Posterior cingulate gyrus (tissue), 11 donors: ENCODE measurements at places on chromosomes 3 and 15.

GRCh38 chr3:114213627-114214541 is 23.5 kb downstream of the ZNF80 start:
- DNase-seq, result no peak

GRCh38 chr3:165636684-165637015 is 200.6 kb downstream of the BCHE start:
- no peak for DNase-seq

DNA sequence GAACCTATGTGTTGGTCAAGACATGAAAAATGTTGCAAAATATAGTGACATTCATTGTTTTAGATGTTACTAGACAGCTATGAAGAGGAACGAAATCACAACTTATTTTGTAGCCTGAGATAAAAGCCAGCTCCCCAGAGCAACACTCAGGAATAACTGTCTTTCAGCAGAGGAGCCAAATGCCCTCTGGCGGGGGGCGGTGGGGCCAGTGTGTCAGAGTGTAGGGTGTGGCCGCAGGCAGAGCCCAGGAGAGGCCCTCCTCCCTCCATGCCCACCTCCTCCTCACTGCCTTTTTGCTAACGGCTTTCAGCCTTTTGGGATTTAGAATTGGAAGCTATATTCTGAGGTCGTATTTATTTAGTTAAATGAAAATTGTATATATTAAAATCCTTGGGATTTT is 16.9 kb downstream of the APOD start:
- no peak for DNase-seq

DNA sequence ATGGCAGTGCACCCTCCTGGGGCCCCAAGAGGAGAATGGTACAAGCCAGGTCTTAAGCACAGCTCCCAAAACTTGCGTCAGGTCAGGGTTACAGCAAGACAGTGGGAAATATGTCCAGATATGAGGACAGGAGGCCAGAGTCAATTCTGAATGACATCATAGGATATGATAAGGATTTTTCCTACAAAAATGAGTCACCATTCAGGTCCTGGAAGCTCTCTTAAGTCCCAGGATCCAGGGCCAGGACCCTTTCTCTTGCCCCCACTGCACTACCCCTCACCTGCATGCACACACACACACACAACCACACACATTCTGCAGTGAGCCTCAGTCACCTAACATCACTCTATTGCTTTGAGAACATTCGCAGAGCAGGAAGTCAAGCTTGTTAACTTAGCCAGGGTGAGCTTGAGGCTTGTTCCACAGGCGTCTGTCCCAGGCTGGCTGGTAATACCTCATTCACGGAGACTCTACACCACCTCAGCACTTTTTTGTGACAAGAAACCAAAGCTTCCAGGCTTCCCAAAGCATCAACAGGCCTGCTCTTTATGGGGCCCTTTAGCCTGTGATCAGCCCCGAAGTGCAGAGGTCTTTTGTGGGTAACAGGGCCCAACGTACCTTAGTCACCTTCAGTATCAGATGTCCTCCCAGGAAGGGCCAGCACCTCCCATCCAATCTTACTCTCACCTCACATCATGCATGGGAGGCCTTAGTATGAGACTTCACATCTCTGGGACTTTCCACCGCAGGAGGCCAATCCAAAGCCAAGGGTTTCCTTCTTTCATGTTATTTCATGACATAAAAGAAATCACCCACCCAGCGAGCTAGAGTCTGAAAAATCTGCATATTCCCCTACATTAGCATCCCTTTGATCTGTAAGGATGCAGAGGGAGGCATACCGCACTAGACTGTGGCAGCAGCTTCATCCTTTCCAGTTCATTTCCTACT is 74.0 kb upstream of the LIPC start:
- DNase-seq, result no peak

- DNase-seq, result no peak
Observed at GRCh38 chr15:73683257-73683776, 866 bp upstream of the CD276 start.

- DNase-seq, result no peak
Observed at GRCh38 chr3:25397150-25397549, 30.9 kb upstream of the RARB start.

DNA sequence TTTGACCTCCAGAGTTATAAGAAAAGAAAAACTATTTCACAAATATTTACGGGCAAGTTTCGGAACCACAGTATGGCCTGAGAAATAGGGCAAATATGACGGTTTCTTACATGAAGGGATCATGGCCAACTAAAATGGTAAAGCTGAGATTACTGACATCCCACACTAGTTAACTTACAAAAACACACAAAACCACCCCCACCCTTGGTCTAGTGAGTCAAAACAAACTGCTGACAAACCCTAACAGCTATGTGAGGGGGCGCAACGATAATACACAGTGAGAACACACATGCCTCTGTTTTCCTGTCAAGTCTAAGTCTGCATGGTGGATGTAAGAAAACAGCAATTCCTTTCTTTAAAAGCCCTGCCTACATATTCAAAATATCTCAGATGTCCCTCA is 32.3 kb downstream of the CBLB start:
- DNase-seq, result no peak

- no peak for DNase-seq
Observed at GRCh38 chr15:94670438-94671034, 439.2 kb downstream of the MCTP2 start.

- DNase-seq, result no peak
Observed at GRCh38 chr3:194296454-194297263, 54.5 kb downstream of the CPN2 start.

- no peak for DNase-seq
Observed at GRCh38 chr3:113088616-113089015, 97.8 kb downstream of the GTPBP8 start.

DNA sequence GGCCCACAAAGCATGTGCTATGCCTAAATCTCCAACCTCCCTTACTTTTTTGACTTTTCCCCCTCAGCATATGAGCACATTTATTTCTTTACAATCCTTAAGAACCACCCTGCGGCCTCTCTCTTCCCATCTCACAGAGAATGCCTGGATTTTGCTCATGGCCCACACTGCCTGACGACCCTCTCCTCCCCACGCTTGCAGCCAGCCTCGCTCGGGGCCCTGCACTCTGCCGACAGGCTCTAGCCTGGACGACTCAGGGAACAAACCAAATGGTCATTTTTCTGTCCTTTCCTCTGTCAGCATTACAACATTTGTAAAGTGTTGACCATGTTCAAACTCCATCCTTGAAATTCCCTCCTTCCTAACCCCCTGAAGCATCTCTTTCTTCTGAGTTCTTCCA is 11.7 kb downstream of the HES1 start:
- DNase-seq, result no peak

GRCh38 chr3:161213644-161214043 is 7.5 kb upstream of the NMD3 start:
- DNase-seq, result no peak

GRCh38 chr15:31200735-31201151 is 99.2 kb upstream of the TRPM1 start:
- DNase-seq, result peak; percentile 75

- DNase-seq, result no peak
Observed at GRCh38 chr3:64693031-64693430, 5.2 kb upstream of the ADAMTS9 start.

DNA sequence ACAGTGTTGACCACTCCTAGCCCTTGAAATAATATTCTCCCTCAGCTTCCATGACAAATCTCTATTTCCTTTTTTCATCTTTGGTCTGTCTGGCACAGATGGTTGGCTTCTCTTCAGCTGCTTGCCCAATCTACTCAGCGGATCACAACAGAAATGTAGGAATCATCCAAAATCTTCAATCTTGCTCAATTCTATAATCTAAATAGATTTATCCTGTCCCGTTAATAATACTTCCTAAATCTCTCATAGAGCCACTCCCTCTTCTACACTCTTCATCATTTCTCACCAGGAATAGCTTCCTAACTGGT is 3.8 kb downstream of the PEAK1 start:
- DNase-seq, result no peak

DNA sequence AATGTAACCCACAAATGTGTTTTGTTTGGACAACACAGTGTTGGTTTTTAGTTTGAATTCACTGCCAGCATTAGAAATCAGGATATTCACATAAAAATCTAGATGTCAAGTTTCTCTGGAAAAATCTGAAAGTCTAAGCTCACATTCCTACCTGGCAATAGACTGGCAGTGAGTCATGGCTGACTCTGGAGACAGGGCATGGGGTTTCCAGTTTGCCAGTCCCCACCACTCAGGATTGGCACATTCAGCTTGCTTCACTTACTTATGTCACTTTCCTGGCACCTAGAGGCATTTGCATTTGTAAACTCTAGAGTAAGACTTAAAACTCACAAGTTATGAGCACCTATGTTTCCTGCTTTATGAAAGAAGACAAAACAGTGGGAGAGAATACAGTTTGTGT is 19.1 kb upstream of the SEC61A1 start:
- no peak for DNase-seq

DNA sequence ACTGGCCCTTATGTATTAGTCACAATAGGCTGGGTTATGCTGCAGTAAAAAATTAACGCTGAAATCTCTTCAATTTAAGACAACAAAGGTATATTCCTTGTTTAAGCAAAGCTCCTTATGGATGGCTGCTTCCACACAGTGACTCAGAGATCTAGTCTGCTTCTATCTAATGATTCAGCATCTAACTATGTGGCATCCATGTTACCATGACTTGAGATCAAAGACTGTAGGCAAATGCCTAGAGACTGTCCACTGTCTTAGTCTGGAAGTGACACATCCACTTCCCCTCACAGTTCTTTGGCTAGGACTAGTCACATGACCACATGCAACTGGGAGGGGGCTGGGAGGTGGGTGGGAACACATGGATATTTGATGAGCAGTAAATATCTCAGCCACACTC is 61.3 kb upstream of the PSMD6 start:
- DNase-seq, result no peak

GRCh38 chr3:52121464-52121805 is 32.8 kb downstream of the POC1A start:
- DNase-seq, result peak; percentile 71

- peak; percentile 59 for DNase-seq
Observed at GRCh38 chr3:129016720-129017483, 15.8 kb downstream of the EFCC1 start.

GRCh38 chr3:28301688-28302087 is 46.8 kb upstream of the ZCWPW2 start:
- no peak for DNase-seq

DNA sequence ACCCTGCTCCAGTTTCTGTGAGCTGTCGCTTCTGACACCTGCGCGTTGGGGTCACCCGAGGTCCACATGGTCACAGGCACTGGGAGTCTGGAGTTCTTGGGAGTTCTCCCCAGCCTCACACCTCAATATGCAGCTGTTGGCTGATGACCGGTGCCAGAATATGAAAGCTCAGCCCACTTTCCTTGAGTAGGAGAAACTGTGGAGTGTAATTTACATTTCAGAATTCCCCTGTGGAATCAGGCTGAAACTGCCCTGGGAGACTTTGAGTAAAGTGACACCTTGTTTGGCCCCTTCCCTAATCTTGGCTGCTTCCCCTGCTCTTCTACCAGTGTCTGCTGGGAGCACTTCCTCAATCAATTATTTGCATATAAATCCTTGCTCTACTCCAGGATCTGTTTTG is 255.9 kb downstream of the NFKBIZ start:
- DNase-seq, result no peak

- peak; percentile 87 for DNase-seq
Observed at GRCh38 chr3:15860014-15860934, 62.5 kb upstream of the ANKRD28 start.
